ENCODE measurements at places on chromosomes 12 and 14.

- no peak for DNase-seq
Observed at GRCh38 chr12:212715-213526, 1.0 kb downstream of the SLC6A12 start.

- DNase-seq, result no peak
Observed at GRCh38 chr12:131287015-131287937, 333.6 kb downstream of the ADGRD1 start.

GRCh38 chr12:39623919-39624318 is 4.3 kb upstream of the ABCD2 start:
- DNase-seq, result no peak

DNA sequence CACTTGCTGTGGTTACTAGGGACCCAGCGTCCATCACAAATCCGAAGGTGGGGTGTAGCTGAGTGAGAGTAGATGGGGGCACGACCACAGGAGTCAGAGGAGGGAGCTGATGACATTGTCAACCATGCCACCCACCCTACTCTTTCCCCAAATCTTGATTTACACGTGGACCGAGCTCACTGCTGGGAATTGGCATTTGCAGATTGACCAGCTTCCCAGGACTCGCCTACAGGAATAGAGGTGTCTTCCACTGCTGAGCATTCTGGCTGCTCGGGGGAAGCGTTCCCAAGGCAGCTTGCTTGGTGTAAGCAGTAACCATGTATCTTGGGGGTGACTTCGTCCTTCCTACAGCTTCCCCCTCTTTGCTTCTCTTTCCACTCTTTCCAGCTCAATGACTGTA is 353 bp upstream of the PTPRR start:
- no peak for DNase-seq

DNA sequence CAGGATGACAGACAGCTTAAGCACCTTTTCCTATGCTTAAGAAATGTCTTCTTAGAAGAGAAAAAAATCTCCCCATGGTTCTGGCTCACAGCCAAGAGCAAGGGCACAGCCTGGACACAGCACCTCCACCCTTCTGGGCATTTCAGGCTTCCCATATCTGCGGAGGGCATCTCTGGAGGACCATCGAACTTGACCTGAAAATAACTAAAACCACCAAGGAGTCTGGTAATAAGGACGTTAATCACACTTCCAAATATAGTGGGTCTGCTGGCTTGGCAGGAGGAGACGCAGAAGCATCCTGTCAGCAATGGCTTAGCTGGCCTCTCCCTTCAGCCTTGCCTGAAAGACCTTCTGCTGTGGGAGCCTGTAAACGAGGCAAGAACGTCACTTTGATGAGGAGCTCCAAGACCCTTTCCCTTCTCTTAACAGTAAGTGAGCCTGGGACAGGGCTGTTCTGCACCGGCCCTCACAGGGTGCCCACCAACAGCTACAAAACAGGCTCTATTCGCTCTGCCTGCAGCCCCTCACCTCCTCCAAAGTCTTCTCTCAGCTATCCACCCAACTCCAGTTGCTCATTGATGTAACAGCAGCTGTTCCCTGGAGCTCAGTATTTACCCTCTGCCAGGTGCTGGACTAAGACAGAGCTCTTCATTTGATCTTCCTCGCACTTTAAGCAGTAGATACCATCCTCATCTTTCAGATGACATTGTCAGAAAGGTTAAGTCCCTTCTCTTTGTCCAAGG is 13.2 kb downstream of the SETD3 start:
- no peak for DNase-seq
